ENCODE measurements at places on chromosomes 3 and 15.

DNA sequence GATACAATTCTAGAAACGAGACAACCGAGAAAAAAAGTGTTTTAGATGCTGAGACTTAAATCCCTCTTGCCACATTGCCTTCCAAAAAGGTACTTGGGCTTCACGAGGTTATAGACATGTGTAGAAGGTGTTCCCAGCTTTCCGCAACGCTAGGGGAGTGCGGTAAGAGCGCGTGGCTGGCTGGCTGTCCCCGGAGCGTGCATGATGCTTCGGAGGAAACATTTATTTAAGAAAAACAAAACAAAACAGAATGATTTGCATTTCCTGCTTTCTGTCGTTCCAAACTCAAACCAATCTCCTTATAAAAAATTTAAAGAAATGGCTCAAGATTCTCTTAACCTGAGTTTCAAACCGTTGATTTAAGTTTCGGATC is 841 bp downstream of the SLC6A20 start:
- DNase-seq, result peak; percentile 21

DNA sequence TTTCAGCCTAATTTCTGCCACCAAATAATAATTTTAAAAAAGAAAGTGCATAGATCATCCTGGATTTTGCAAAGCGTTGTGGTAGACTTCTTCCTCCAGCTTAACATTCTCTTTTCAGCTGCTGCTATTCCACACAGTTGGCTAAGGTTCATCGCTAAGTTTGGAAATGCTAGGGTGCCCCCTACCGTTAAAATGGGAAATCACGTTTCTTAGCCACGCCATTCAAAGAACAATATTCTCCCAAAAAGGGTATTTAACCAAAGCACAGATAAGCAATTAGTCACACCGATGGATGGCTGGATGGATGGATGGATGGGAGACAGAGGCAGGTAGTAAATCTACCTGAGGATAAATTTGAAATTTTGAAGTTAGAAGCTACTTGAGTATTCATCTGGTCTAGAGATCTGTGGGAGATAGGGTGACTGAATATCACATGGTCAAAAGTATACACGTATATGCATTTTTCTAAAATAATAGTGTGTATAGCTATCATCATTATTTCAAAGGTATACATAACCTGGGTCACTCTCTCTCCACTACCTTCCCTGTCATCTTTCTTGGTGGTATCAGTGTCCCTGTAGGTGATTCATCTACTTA is 67.2 kb downstream of the EFHB start:
- DNase-seq, result peak; percentile 75

DNA sequence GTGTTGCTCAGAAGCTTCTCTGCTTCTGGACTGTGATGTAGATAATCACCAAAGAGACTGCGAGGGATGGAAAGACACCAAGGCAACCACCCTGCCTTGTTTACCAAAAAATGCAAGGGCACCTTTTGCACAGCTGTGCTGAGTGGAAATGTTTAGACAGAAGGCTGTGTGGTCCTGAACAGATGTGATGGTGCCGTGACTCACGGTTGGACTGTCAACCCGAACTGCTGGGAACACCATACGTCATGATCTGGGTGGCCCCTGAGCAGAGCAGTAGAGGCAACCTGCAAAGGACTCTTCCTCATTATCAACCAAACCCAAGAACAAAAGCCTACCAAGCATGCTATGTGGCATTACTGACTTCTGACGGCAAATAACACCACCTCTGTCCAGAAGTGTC is 61.3 kb upstream of the LPP start:
- no peak for DNase-seq

DNA sequence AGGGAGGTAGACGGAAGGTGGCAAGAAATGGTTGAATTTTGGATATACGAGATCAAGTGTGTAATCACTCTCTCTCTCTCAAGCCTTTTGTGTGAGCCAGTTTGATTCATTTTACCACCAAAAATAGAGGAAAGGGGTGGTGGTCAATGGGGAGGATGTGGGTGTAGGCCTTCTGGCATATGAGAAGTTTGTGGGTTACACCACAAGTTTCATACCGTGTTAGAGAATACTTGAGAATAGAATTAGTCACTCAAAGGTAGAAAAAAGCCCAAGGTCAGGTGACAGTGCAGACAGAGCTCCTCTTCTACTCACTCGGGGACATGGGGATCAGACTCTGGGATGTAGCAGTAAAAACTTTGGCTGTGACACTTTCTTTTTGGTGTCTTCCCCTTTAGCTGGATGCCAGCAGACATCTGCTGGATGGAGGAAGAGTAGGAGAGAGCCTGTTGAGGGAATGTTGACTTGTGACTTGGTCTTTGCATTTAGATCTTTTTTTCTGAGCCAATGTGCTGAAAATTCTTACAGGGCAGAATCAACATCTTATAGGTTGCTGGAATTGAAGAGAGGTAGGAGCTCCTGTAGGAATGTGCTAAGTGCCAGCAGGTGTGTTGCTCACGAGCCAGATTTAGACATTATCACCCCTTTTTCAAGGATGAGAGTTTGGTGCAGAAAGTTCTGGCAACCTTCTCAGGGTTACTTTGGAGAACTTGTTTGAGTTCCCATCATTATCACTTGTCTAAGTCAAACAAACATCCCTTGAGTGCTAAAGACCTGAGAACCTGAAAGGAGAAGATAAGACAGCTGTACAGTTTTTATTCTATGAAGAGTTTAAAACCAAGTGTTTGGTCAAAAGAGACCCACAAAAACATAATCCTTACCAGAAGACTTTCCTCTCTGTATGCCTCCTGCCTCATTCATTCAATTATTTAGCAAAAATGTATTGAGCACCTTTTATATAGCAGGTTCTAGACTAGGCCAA is 43.9 kb upstream of the RYK start:
- no peak for DNase-seq

DNA sequence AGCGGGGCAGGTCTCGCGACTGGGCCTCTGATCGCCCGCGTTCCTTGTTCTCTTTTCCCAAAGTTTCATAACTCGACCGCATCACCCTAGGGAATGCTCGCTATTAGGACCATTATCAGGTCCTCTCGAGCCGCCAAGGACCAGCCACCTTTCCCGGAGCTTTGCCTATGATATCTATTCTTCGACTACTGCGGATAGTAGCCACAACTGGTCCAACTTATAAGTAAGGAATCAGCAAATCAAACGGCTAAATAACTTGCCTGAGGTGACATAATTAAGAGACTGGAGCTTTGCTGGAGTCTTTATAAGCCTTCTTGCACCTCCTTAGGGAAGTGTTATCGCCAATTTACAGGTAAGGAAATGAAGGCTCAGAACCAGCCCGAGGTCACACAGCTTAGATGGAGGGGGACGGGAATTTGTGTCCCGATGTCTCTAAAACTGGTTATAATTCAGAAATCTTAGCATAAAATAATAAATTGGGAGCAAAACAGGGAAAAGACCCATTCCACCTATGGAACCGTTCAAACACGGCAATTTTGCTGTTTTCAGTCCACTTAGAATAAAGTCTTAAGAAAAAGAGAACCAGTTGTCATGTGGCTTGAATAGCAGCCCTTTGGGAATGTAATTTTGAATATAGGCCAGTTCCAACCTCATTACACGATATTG is 479 bp upstream of the PLD1 start:
- no peak for DNase-seq

DNA sequence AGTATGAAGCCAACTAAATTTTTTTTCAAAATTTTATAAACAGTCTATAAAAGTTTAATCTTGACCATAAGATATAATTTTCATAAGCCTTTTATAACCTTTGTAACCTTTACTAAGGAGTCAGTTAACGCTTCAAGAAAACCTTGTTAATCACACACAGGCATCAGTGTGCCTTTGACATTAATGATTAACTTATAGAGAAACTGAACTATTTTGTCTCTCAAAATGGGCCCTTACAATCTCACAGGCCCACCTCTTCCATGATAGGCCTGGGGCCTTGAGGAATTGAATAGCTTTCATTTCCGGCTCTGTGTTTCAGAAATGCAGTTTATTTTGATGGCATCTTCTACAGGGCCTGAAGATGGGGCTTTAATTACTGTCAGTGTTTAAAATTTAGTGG is 70.1 kb downstream of the CD200 start:
- no peak for DNase-seq

DNA sequence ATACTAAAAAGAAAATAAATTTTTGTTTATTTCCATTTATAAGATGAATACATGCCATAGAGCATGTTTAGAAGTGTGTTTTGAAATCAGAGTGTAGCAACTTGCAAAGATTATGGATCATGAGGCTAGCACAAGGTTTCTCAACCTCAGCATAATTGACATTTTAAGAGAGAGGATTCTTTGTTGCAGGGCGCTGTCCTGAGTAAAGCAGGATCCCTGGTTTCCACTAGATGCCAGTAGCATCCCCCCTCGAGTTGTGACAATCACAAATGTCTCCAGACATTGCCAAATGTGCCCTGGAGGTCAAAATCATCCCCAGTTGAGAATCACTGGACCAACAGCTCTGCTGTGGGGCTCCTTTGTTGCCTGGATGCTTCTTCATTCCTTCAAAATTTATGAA is 128.5 kb upstream of the RBMS3 start:
- DNase-seq, result no peak
